ENCODE measurements at places on chromosomes 7 and 10. TPM values are rescaled to one million over a fixed set of nuclear protein-coding genes. Genes with fewer than 3 reads are reported as not detected.

DNA sequence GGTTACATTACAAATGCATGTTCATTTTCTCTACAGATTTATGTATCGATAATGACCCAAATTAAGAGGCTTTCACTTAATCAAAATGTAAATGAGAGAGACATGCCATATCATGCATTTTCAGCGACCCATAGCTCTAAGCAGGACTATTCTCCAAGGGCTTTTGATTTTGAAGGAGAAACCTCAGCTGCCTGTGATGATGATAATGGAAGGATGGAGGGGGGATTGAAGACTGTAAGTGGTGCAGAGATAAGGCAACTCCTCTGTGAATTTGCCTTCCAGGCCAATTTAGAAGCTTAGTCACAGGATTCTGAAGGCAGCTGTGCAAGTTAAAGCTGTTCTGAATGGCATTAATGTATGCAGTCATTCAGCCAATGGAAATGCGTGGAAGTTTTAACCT is 8.3 kb downstream of the VSTM2A start:
- H3K36me3 ChIP-seq: no peaks in the 10 kb centered on the region
- H3K27ac ChIP-seq: no peak overlapping the region
- DNase-seq: no peak
- peaks cover 11% of the 10 kb centered on the region for H3K4me1 ChIP-seq
- H3K4me3 ChIP-seq: no peak overlapping the region
- no peaks in the 10 kb centered on the region for H3K27me3 ChIP-seq

DNA sequence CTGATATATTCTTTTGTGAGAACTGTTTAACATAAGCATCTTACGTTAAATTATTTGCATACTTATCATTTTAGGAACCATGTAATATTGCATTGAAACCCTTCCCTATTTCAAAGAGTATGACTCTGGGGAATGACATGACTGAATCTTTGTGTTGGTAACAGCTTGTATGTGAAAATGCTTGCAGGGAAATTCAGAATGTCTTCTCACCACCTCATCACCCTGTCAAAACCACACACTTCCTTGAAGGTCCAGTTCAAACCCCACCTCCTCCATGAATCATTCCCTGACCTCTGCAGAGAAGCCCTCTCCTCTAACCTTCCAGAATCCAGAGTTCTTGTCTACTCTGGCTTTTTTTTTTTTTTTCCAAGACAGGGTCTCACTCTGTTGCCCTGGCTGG is 26.3 kb upstream of the NKX2-3 start:
- H3K4me1 ChIP-seq: no peaks in the 10 kb centered on the region
- DNase-seq: no peak
- no peak overlapping the region for H3K4me3 ChIP-seq
- no peaks in the 10 kb centered on the region for H3K36me3 ChIP-seq
- H3K27ac ChIP-seq: no peak overlapping the region
- H3K27me3 ChIP-seq: no peaks in the 10 kb centered on the region

DNA sequence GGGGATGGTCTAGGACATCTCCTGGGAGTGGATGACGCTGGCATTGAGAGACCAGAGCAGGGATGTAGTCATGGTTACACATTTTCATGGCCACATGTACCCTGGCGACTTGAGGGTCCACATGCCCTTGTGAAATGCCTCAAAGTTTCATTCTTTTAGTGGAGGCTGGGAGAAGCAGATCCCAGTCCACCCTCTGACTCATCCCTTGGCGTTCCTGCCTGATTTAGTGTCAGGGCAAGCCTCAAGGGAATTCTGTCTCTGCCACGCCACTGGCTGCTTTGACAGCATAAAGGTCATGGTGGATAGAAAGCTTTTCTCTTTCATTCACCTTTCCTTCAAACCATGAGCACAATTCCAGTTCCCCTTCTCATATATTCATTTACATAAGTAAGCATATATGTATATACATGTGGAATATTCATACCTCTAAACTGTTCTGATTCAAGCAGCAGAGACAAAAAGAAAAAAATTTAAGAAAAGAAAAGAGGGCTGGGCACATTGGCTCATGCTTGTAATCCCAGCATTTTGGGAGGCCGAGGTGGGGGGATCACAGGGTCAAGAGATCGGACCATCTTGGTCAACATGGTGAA is 21.8 kb upstream of the KIF5B start:
- no peaks in the 10 kb centered on the region for H3K27me3 ChIP-seq
- DNase-seq: no peak
- no peaks in the 10 kb centered on the region for H3K36me3 ChIP-seq
- no peak overlapping the region for H3K4me3 ChIP-seq
- no peaks in the 10 kb centered on the region for H3K4me1 ChIP-seq

SORCS3 gene
- total RNA-seq: not detected

DNA sequence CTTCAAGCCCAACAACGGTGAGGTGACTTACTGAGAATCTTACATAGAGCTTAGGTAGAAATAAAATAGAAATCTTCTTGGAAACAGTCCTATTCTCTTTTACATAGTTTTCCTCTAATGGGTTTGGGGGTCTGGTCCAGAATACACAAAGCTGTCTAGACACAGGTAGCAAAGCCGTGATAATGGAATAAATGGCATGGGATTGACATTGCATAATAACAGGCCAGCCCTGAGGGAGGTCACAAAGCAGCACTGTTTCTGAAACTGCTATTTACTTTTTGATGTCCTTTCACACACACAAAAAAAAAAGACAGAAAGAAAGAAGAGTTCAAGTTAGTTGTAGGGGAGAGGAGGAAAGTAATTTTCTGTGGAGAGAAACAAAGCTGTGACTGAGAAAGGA is 364.8 kb upstream of the SORCS1 start:
- no peaks in the 10 kb centered on the region for H3K27me3 ChIP-seq
- no peaks in the 10 kb centered on the region for H3K4me1 ChIP-seq
- no peak overlapping the region for H3K27ac ChIP-seq
- no peak for DNase-seq
- no peak overlapping the region for H3K4me3 ChIP-seq

- DNase-seq: no peak
- no peak overlapping the region for H3K27ac ChIP-seq
- H3K36me3 ChIP-seq: no peaks in the 10 kb centered on the region
- H3K27me3 ChIP-seq: no peaks in the 10 kb centered on the region
These were observed 45.0 kb downstream of the TMEM106B start for GRCh38 chr7:12256090-12256489.

GRCh38 chr7:157044147-157044687 is 33.8 kb upstream of the MNX1 start:
- no peak overlapping the region for H3K4me3 ChIP-seq
- DNase-seq: no peak
- no peak overlapping the region for H3K27ac ChIP-seq
- no peaks in the 10 kb centered on the region for H3K36me3 ChIP-seq

RBM20 gene
- 0.29 TPM for total RNA-seq

DNA sequence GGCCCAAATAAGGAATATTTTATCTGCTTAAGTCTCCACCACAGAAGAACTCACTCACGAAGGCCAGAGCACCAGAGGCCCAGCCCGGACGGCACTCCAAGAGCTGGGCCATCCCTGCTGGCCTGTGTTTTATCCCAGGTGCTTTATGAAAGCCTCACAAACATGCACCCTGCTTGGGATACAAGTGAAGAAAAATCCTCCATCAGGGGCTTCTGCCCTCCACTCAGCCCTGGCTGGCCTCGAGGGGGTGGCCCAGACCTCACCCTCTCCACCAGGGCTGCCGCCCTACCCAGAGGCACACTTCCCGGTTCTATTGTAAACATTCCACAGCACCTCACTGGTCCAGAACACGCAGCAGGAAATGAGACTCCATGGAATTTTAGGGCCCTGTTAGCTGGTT is 19.8 kb upstream of the DNAAF5 start:
- H3K4me1 ChIP-seq: peaks cover 12% of the 10 kb centered on the region
- H3K27ac ChIP-seq: peak overlapping the region; percentile 30
- H3K36me3 ChIP-seq: no peaks in the 10 kb centered on the region
- DNase-seq: peak; percentile 64
- no peak overlapping the region for H3K4me3 ChIP-seq
- H3K27me3 ChIP-seq: peaks cover 5% of the 10 kb centered on the region

DNA sequence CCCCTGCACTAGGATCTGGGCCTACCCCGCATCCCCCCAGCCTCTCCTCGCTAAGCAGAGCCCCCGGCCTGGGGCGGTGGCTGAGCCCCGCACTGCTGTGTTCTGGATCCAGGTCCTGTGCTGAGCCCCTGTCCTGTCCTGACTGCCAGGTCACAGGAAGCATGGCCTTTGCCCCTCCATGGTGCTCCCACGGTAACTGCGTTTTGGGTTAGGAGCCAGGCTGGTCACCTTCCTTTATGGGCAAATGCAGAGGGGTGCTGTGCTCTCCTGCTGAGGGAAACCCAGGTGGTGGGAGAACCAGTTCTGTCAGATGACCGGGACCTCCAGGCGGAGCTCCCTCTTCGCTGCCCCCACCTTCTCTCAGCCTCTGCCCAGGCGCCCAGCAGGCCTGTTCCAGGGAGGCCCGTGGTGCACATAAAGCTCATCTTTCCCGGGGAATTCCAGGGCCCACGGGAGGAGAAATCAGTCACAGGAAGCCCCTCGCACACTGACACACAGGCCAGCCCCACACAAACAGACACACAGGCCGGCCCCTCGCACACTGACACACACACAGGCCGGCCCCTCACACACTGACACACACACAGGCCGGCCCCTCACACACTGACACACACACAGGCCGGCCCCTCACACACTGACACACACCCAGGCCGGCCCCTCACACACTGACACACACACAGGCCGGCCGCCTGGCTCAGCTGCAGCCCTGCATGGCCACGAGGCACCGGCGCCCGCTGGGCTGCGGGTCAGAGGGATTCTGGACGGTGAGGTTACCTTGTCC is 75.6 kb downstream of the CFAP46 start:
- peaks cover 7% of the 10 kb centered on the region for H3K27me3 ChIP-seq
- H3K4me3 ChIP-seq: no peak overlapping the region
- no peaks in the 10 kb centered on the region for H3K36me3 ChIP-seq

TFPI2 gene
- 6.1 TPM for total RNA-seq

CCDC172 gene
- not detected for total RNA-seq

TSPAN33 gene
- 1.8 TPM for total RNA-seq

GLI3 gene
- total RNA-seq: 0.29 TPM

GPR158 gene
- total RNA-seq: not detected

- H3K4me1 ChIP-seq: no peaks in the 10 kb centered on the region
- H3K4me3 ChIP-seq: no peak overlapping the region
- H3K27ac ChIP-seq: no peak overlapping the region
- H3K27me3 ChIP-seq: no peaks in the 10 kb centered on the region
These were observed 117.9 kb downstream of the NKX6-2 start for GRCh38 chr10:132668048-132668394.
